Stimulated activated CD8-positive, alpha-beta memory T cell treated with anti-CD3 and anti-CD28 coated beads, Interleukin-15, amount 100 ng/mL, for 1 hour (primary cell): ENCODE measurements at places on chromosomes 5 and 9.

DNA sequence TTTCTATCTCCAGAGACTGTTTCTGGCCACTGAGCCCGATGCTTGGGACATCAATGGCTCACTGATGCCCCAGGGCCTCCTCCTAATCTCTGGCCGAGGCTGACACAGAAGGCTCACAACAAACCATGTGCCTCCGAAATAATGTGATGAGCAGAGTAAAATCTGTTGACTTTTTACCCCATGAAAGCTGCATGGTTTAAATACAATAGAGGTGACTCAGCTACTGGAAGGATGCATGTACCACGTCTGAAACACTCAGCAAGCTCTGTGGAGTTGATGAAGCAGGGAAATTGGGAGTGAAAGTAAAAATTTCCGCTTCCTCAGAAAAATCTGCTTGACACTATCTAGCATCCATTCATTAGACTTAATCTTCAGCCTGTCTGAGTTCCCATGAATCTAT is 111.1 kb upstream of the EQTN start:
- no peak for DNase-seq

GRCh38 chr9:113341712-113342410 is 1.8 kb upstream of the WDR31 start:
- DNase-seq = no peak

DNA sequence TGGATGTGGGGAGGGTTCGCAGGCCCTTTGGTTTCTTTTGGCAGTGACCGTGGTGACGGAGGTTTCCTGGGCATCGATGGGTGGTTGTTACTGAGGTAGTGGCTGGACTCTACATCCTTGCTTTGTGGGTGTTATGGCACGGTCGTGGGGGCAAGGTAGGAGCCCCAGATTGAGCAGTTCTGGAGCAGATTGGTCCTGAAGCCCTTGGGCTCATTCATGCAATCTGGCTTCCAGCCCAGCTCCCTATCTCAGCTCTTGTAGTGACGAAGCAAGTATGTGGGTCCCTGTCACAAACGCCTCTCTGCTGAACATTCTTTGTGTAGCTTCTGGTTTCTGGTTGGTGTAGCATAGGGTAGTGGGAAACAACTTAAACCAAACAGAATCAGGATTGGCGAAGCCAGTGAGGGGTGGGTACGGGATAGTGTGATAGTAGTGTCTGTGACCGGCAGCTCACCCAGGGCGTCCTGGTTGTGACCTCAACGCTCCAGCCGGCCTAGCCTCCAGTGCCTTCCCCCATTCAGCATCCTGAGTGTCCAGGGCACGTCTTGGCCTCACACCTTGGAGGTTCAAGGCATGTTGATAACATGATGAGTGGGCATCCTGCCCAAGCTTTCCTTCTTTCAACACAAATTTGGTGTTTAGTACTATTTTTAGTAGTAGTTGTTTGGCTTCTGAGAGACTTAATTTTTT is 2.9 kb downstream of the NDUFS6 start:
- DNase-seq = no peak

DNA sequence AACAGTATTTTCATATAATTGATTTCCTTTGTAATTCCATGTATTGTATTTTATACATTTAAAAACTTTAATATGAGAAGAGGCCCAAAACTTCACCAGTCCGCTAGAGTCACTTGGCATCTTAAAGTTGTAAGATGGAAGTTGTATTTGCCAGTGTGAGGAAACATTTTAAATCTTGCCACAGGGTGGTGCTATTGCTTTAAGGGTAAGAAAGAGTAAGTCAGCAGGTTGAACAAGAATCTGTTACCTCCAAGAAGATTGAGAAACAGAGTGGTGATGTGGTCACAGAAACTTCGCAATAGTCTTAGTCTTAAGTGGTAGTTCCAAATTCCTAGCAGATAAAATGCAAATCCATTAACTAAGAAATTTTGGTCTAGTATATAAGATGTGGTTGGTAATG is 39.8 kb upstream of the RANBP6 start:
- no peak for DNase-seq

DNA sequence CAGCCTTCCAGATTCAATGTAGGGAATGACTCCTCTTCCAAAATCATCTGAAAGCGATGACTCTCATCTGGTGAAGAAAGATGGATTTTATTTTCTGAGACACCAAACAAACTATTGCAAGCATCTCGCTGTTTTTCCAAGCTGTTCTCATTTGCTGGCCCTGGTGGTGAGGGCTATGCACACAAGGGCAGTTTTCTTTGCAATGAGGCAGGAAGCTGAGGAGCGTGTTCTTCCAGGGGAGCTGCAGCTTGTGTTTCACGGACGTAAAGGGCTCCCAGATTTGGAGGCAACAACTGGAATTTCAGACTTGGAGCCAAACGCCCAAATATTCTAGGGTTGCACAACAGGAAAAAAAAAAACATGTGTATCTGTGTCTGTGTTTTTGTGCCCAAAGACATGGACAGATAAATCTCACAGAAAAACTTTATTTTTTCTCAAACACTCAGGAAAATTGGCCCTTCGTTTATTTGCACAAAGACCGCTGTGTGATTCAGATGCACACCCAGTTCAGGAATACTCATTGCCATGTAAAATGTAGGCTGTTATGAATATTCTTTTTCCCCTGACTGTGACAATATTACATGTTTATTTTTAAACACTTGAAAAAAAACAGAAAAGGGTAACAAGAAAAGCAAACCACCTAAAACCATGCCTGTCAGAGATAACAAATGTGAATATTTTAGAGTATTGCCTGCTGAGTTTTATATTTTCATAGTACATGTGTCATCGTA is 151.3 kb downstream of the GAS1 start:
- DNase-seq = no peak

DNA sequence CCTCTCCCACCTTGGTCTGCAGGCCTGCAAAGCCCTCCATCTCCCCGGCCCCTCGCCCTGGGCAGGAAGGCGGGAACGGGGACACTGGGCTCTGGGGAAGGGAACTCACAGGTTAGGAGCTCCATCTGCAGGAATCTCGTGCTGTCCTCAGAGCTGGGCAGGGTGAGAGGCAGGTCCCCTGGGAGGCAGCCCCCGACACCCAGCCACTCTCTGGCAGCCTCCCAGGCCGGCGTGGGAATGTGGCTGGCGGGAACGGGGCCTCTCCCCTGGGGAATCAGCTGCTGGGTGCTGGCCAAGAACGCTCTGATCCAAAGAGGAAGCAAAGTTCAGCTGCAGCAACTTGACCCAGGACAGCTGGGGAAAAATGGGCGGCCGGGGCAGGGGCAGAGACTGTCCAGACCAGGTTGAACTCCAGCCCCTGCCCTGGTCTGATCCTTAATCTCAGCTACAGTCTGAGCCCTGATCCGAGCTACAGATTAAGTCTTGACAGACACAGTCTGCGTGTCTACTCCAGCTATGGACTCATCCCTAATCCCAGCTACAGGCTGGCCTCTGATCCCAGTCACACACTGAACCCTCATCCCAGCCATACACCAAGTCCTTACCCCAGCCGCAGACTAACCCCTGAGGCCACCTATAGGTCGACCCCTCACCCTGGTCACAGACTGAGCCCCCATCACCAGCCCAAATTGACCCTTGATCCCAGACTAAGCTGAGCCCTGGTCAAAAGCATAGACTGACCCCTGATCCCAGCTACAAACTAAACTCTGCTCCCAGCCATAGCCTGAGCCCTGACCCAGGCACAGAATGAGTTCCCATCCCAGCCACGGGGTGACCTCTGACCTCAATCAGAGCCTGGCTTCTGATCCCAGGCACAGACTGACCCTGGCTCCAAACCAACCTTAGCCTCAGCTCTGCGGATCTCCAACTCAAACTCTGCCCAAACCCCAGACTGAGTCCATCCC is 37.3 kb upstream of the EGFL7 start:
- no peak for DNase-seq

DNA sequence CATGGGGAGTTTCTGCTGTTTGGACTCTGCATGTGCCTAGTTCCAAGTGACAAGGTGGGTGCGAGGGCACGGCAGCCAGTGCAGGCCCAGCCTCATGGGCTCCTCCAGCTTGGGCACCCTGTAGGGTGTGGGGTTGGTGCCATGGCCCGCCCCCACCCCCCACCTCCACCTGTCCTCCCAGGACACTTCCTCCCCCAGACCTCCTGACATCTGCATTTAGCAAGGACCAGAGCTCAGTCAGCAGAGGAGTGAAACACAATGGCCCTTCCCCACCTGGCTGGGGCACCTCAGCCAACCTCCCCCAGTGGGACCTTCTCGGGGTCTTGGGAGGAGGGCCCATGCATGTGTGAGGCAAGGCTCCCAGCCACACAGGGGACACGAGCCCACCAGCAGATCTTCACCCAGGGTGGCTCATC is 1.9 kb upstream of the NKD2 start:
- no peak for DNase-seq

DNA sequence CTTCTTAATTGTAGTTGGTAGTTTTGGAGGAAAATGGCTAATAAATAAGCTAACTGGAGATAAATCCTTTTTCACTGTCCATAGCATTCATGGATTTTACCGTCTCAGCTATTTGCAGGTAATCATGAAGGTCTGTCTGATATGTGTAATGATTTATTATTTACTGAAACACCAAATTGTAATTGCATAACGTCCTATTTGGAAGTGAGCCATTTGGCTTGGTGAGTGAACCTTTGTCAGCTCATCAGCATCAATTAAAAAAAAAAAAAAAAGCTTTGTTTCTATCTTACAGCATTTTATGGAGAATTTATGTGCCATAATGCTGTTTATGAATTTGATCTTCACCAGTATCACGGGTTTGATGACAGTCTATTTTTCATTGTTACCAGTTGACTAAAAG is 20.2 kb downstream of the RECK start:
- DNase-seq = no peak

- DNase-seq = no peak
Observed at GRCh38 chr9:93387791-93388190, 63.7 kb upstream of the FAM120A start.

GRCh38 chr9:70260007-70260443 is 1.2 kb downstream of the SMC5 start:
- DNase-seq = no peak

- DNase-seq = no peak
Observed at GRCh38 chr9:86978922-86979474, 31.7 kb upstream of the GAS1 start.
